ENCODE measurements at places on chromosomes 7 and 10. TPM values are rescaled to one million over a fixed set of nuclear protein-coding genes. Genes with fewer than 3 reads are reported as not detected.

GRCh38 chr7:24889611-24890010 lies 90.4 kb downstream of the OSBPL3 start:
- no peak for DNase-seq
- no peaks in the 10 kb centered on the region for H3K27me3 ChIP-seq
- peaks cover 16% of the 10 kb centered on the region for H3K4me1 ChIP-seq
- H3K4me3 ChIP-seq: no peak overlapping the region
- no peak overlapping the region for H3K27ac ChIP-seq

GRCh38 chr7:90816511-90817142 lies 220.5 kb downstream of the CDK14 start:
- no peaks in the 10 kb centered on the region for H3K36me3 ChIP-seq
- H3K4me1 ChIP-seq: 0 out of 2 replicates have a peak, but pooled peaks cover 5% of the 10 kb centered on the region
- H3K27ac ChIP-seq: no peak overlapping the region
- no peak for DNase-seq
- no peaks in the 10 kb centered on the region for H3K27me3 ChIP-seq

DNA sequence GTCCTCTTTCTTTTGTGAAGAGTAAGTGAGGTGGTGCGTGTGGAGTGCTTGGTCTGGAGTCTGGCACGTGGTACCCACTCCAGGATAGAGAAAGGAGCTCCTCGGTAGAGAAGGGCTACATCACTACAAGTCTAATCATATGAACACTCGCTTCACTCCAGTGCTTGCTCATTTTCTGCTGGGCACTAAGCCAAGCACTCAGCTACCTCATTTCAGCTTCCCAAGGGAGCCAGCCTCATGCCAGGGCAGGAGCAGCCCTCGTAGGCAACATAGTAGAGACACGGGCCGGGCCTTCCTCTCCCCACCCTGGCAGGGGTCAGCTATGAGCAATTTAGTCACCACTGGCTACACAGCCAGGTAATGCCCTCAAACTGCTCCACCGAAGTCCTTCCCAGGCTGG lies 11.4 kb upstream of the HSPA12A start:
- H3K4me1 ChIP-seq: no peaks in the 10 kb centered on the region
- no peak overlapping the region for H3K4me3 ChIP-seq
- no peaks in the 10 kb centered on the region for H3K27me3 ChIP-seq
- no peak overlapping the region for H3K27ac ChIP-seq
- no peaks in the 10 kb centered on the region for H3K36me3 ChIP-seq

HYAL4 gene
- total RNA-seq: not detected

CCDC146 gene
- total RNA-seq: 0.35 TPM

CLCN1 gene
- 0.23 TPM for total RNA-seq

LIPK gene
- not detected for total RNA-seq

TAS2R3 gene
- 3.9 TPM for total RNA-seq

Data from GM23338 (cell line).